ACHN (cell line): ENCODE measurements at places on chromosomes 6 and 20.

GRCh38 chr20:62791301-62792181 is 4.7 kb upstream of the MRGBP start:
- DNase-seq, result peak; percentile 88

- no peak for DNase-seq
Measured at GRCh38 chr6:113631666-113632065, 225.5 kb upstream of the MARCKS start.

DNA sequence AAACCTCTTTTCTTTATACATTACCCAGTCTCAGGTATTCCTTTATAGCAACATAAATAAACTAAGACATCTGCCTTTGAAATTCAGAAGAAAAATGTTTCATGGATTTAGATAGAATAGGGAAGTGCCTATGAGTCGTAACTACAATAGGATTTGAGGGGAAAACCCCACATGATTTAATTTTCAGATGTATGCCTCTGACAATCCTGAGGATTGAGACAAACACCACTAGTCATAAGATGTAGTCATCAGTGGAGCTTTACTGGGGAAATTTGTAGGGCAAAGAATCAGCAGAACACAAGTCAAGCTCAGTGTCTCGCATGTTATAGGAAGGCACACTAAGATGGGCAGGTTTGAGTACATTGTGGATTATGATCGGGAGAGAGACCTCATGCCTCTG is 566.4 kb downstream of the BMP2 start:
- DNase-seq, result no peak

GRCh38 chr6:19465256-19465655 is 371.9 kb upstream of the ID4 start:
- no peak for DNase-seq

DNA sequence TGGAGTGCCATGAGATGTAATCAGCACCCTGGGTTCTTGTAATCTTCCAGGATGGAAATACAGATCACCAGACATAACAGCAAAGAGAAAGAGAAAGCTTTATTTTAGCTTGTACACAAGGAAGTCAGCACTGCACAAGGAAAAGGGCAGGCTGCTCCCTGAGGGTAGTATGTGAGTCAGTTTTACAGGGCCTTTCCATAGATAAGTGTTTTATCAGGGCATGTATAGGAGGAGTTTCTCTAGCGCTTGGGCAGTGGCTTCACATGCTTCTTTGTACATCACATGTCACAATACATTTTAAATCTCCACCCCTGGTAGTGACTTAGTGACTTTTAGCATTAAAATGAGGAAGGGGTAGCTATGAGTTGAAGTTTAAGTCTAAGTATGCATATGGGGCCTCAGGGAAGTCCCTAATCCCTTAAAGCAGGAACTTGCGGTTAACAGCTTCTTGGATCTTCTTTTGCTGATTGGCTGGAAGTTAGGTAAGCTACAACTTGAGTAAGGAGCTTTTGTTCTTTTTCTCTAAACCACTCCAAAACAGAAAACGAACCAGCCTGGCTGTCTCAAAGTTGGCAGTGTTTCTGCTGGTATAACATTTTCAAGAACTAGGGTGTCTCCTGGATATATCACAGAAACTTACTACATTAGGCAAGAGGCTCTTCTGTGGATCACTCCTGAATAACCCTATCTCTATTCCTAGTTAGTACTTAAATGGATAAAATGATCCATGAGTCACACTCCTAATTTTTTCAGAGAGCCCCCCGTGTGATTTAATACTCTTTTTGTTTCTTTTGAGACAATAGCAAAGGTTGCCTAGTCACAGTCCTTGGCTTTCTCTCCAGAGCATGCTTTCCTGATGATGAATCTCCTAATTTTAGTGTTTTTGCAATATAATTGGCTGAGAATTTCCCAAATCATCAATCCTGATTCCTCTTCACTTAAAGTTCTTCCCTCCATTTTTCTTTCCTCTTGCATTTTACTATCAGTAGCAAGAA is 60.2 kb downstream of the MRAP2 start:
- no peak for DNase-seq

DNA sequence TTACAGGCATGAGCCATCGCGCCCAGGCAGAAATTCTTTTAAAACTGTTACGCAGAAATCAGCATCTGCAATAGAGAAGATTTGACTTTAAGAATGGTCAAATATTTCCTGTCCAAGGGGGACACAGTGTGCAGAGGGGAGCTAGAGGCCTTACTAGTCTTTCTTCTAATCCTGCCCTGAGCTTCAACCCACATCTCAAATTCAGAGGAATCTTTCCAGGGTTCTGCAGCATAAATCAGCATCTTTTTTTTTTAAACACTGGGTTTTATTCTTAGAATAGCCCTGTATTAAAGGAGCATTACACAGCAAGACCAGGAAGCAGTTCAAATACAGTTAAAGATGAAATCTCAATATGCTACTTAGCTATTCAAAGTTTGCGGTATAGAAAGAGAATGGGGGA is 81.1 kb downstream of the DTNBP1 start:
- DNase-seq, result no peak

- DNase-seq, result peak; percentile 66
Measured at GRCh38 chr6:52361945-52362442, at the start of gene PAQR8. PAQR8 (plus strand) TSS chr6:52362151; CDS start chr6:52403214, 41,063 bp downstream.

DNA sequence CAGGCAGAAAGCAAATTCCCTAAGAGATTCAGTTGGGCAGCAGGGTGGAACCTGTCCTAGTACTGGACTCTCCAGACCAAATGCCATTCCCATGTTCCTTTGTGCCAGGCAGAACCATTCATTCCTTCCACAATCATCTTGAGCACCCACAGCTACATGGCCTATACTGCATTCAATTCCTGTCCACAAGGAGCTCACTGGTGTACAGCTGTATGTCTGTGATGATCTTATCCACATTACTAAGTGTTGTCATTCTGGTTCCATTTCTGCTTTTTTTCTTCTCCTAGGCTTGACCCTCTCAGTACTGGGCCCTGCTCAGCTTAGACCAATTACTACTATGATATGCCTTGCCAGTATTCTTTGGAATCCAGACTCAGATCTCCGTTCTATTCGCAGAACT is 27.5 kb downstream of the MAN1A1 start:
- no peak for DNase-seq

DNA sequence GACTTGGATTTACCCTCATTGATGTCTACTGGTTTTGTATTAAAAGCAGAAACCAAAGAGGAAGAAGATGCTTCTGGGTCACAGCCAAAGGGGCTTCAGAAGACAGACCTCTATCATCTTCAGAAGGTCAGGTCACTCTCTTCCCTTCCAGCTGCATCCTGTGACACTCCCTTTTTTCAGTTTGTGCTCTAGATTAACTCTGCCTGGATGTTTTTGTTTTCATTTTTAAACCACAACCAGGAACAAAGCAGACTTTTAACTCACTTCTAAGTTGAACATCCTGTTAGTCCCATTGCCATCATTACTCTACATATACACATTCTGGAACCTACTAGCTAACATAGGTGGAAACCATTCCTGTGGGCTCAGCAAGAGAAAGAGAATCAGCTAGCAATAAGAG is 45.2 kb downstream of the AKIRIN2 start:
- no peak for DNase-seq

- no peak for DNase-seq
Measured at GRCh38 chr20:20259533-20259932, 108.4 kb upstream of the INSM1 start.

GRCh38 chr6:43219814-43220213 is 9.5 kb downstream of the DNPH1 start:
- no peak for DNase-seq

DNA sequence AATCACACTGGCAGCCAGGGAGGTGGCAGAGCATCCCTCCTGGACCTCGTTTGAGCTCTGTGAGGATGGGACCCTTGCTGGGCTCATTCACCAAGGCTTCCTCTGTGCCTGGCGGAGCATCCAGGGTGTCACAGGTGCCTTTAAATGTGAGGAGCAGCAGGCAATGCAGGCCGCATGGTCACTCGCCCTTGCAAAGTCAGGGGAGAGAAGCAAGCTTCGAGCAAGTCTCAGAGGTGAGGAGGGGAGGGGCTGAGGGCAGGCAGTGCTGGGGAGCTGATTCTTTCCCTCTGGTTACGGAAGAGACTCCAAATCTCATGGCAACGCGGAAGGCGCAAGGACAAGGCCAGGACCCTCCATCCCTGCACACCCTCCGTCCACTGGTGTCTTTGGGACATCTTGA is 182.7 kb upstream of the PMEPA1 start:
- no peak for DNase-seq

DNA sequence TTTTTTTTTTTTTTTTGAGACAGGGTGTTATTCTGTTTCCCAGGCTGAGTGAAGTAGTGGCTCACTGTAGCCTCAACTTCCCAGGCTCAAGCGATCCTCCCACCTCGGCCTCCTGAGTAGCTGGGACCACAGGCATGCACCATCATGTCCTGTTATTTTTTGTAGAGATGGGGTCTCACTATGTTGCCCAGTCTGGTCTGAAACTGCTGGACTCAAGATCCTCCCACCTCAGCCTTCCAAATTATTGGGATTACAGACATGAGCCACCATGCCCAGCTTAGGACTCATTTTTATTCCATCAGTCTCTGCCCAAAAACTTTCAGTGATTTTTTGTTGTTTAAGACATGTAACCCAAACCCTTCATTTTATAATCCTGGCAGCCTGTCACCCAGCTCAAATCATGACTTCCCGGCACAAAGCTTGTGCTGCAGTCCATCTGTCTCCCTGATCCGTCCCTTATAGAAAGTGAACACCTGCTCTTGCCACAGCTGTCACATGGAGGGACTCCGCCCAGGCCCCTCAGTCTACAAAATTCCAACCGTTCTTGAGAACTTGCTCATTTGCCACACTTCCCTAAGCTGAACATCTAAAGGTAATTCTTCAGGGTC is 183.9 kb upstream of the JARID2 start:
- DNase-seq, result no peak

- DNase-seq, result no peak
Measured at GRCh38 chr6:29793796-29794195, 33.8 kb upstream of the HLA-G start.

DNA sequence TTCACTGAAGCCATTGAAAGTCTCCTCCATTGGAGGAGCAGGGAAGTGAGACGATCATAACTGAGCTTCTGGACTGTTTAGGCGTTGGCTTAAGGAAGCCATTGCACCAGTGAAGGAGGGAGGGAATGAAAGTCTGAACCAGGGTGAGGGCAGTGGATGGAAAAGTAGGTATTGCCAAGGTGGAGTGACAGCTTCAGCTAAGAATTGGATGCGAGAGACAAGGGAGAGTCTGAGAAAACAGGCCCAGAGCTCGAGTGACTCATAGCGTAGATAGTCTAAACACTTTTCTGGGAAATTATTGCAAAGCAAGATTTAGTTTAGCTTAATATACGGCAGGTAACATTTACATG is 4.5 kb downstream of the DSP start:
- no peak for DNase-seq

DNA sequence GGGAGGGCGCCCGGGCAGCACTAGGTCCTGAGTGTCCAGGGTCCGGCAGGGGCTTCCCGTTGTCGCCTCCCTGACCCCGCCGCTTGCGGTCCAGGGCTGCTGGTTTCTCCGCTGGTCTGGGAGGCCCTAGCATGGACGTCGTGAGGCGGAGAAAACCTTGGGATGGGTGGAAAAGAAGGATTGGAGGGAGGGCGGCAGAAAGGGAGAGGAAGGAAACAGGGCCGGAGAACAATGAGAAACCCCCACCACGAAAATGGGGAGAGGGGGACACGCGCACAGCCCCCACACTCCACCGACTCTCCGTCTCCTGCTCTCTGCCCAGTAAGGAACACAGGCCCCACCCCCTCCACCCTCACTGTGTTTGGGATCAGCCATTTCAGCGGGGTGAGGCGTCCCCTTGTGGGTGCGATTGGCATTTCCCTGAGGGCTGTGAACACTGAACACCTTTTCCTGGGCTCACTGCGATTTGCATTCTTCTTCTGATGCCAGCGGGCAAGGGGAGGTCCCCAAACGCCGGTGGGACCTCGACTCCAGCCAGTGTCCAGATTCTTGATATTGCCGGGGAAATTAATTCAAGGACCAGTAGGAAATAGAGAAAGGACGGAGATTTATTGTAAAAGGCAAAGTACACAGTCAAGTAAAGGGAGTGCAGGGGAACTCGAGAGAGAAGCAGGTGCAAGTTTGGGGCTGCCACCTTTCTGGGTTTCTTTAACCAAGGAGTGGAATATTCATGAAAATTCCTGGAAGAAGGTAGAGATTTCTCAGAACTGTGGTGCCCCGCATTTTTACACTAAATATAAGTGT is 3.3 kb upstream of the RAET1G start:
- DNase-seq, result peak; percentile 78

DNA sequence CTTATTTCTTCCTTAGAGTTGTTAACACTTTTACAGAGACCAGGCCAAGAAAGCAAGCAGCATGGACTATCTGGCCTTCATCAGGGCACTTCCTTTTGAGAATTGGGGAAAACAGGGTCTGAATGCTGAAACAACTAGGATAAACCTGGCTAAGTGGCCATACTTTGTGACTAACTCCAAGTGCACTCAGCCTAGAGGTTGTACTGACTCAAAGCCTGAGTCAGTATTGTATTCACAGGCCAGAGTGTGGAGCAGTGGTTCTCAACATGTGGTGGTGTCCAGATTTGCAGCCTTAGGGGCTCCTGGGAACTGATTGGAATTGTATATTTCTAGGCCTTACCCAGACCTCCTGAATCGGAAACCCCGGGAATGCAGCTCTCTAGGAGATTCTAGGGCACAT is 20.1 kb downstream of the SEC23B start:
- DNase-seq, result peak; percentile 34

DNA sequence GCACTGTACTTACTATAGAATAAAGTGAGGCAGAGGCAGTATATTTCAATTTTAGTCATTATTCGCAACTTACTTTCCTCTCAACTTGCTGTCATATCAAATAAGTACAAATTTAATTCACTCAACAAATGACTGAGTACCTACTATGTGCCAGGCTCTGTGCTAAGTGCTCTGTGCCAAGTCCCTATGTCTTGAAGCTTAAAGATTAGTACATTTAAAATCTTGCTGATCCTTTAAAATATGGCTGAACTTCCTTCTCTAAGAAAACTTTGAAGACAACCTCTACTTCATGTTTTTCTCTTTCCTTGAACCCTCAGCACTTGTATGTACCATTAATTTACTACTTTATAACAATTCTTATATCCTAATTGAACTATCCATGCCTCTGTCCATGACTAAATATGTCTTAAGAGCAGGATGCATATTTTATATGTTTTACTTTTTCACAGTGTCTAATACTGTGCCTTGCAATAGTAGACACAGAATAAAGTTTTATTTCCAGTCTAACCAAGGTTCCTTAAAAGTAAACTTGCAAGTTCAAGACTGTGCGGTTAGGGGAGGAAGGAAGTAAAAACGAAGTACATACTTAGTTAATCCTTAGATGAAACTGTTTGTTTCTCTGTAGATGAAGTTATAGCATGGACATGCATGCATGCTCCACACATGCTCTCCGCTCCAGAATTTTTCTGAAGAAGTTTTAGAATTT is 10.0 kb upstream of the LATS1 start:
- no peak for DNase-seq

- peak; percentile 71 for DNase-seq
Measured at GRCh38 chr6:167855825-167856425, 29.2 kb downstream of the AFDN start.
